M059J (cell line): ENCODE measurements at places on chromosomes 1 and 21.
A peak's percentile ranks its signal among the peaks of the same experiment; 100 is the strongest.

DNA sequence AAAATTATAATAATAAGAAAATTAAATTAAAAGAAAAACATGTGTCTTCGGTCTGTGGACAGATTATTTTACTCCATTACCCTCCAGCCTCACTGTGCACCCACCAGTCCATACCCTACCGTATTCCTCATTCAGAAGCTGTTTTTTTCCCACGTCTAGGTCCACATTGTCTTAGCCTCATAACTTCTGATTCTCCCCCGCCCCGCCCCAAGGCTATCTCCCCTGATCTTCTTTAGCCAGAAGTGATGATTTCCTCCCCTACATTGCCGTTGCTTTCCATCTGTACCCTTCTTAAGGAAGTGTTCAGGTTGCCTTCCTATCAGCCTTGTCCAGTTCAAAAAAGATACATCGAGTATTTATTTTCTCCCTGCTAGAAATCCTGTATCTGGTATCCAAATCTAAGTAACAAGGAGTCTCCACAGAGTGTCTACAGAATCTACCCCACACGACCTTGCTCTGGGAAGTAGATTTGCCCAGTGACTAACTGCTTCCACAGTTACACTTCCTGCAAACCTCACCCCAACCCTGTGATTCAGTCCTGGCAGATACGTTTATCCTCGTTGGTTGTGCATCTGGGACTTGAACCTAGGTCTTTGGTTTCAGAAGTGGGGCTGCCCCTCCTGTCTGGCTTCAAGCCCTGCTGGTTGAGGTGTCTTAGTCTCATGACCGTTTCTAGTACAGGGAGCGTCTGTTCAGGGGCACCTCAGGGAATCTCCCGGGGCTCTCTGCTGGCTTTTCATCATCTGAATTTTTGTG, 470.2 kb downstream of the CAMTA1 start:
- DNase-seq = peak; percentile 85

DNA sequence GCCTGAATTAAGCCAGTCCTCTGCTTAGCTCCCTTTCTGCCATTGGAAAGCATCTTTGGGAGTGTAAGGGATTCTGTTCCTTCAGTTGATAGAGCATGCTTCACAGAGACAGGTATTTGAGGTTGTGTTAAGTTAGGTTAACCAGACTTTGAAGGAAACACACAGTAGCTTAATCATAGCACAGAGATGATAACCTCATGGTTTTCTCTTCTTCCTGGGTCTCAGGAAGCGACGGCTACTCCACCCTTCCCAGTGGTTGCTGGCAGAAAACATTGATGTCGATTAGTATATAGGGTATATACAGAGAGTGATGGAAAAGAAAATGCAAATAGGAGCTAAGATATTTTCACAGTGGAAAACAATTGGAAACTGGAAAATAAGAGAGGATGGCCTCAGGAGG, 42.0 kb downstream of the S1PR1 start:
- DNase-seq = no peak

- DNase-seq = peak; percentile 24
Observed at GRCh38 chr1:162389971-162390370, 8.4 kb downstream of the C1orf226 start.

DNA sequence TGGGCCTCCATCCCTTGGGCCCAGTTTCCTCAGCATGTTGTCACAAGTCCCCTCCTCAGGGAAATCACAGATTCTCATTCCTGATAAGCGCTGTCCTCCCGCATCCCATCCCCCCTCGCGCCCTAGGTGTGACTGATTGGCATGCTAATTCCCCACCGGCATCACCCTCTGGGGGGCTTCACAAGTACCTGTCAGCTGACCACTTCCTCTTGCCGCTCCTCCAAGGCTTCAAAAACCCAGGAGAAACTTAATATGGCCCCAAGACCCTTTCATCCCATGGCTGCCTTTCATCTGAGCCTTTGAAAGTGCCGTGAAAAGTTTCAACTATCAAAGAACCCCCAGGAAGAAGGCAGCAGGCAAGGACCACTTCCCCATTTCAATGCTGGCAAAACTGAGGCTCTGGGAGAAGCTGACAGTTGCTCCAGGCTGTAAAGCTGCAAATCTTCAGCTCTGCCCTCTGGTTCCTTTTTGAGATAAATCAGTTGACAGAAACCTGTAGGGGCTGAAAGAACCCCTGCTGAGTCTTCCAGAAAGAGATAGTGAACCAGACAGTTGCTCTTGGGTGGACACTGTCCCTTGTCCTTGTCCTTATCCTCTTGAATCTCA, 12.8 kb upstream of the MIXL1 start:
- DNase-seq = no peak

DNA sequence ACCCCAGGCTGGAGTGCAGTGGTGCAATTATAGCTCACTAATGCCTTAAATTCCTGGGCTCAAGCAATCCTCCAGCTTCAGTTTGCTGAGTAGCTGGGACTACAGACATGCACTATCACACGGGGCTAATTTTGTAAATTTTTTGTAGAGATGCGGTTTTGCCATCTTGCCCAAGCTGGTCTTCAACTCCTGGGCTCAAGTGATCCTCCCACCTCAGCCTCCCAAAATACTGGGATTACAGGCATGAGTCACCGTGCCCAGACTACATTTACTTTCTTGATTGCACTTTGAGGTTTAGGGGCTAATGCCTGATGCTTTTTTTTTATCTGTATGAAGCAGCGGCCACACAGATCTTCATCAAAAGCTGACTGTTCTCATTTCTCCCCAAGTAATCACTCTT, 124.6 kb downstream of the KIF26B start:
- peak; percentile 5 for DNase-seq

- peak; percentile 35 for DNase-seq
Observed at GRCh38 chr1:226549937-226550671, 1.5 kb downstream of the STUM start.

- DNase-seq = no peak
Observed at GRCh38 chr1:8663090-8663802, 154.2 kb downstream of the RERE start.

DNA sequence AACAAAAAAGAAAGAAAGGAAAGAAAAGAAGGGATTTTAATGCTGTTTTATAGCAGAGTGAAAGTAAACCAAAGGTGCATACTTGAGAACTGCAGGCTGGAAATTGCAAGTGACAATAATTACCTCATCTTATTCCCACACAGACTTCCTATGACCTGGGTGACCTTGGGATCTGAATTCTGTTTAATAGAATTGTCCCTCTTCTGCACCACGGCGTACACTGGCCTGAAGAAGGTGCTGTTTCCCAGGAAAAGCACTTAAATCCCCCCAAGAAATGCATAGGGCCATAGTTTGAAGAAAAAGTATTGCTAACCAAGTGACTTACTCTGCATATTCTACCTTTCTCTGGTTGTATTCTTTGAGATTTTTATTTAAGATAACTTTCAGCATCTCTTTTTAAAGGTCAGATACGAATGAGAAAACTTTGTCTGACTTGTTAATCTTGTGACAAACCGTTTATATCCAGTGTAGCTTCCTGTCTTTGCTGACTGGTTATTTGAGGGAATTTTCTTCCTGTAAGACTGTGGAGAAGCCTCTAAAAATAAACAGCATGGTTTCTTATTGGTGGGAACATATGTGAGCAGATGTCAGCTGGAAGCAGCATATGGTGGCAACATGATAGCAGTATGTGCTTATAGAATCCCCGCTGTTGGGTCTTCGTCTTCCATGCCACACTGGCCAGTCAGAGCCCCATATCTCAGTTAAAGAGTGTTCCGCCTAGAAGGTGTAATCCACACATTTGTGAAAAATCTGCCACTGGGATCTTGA, 16.3 kb downstream of the TGFB2 start:
- peak; percentile 68 for DNase-seq

- DNase-seq = no peak
Observed at GRCh38 chr1:74344387-74344786, 109.2 kb downstream of the TNNI3K start.

- peak; percentile 81 for DNase-seq
Observed at GRCh38 chr1:115251856-115252255, 86.2 kb downstream of the NGF start.

DNA sequence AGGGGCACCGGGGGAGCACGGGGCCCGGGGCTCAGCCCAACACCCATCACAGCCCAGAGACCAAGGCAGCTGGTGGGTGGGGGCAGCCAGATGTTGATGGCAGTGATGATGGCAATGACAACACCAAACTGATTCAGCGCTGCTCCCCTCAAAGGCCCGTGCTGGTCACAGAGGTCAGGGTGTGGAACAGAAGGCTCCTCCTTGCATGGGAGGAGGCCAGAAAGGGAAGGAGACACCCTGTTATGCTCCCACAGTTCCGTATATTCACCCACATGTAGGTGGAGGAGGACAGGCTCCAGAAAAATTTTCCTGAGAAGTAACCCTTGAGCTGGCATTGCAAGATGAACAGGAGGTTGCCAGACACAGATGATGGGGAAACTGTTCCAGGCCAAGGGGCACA, 414 bp downstream of the GUCA2B start:
- DNase-seq = no peak

DNA sequence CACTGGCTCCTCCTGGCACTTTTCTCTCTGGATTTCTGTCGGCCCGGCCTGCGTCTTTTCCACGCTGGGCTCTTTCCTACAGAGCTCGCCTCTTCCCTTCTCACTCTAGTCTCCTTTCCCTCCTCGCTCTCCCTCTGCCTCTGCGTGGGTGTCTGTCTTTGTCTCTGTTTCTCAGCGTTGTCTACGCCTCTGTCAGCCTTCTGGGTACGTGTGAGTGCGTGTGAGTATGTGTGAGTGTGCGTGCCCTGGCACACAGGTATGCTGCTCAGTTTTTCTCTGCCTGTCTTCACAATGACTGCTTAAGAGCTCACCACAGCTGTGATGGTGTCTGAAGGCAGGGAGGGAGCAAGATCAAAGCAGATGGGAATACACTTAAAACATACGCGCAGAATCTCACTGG, 77.7 kb downstream of the KIRREL1 start:
- DNase-seq = no peak
